ENCODE measurements at places on chromosomes 16 and 17. TPM values are rescaled to one million over a fixed set of nuclear protein-coding genes. Genes with fewer than 3 reads are reported as not detected.

PPM1D gene
- total RNA-seq: 17.3 TPM

ADGRG3 gene
- total RNA-seq: 1.6 TPM

NEUROD2 gene
- total RNA-seq: not detected

AXIN2 gene
- total RNA-seq: 42.3 TPM

THUMPD1 gene
- total RNA-seq: 65.4 TPM

KRTAP1-5 gene
- total RNA-seq: not detected

CES5A gene
- not detected for total RNA-seq

TBC1D3C gene
- total RNA-seq: not detected

CLDN6 gene
- total RNA-seq: not detected

TMEM132E gene
- not detected for total RNA-seq

GRCh38 chr17:74744714-74745547 is 3.5 kb upstream of the NHERF1 start:
- ATAC-seq: peak; percentile 35

DNA sequence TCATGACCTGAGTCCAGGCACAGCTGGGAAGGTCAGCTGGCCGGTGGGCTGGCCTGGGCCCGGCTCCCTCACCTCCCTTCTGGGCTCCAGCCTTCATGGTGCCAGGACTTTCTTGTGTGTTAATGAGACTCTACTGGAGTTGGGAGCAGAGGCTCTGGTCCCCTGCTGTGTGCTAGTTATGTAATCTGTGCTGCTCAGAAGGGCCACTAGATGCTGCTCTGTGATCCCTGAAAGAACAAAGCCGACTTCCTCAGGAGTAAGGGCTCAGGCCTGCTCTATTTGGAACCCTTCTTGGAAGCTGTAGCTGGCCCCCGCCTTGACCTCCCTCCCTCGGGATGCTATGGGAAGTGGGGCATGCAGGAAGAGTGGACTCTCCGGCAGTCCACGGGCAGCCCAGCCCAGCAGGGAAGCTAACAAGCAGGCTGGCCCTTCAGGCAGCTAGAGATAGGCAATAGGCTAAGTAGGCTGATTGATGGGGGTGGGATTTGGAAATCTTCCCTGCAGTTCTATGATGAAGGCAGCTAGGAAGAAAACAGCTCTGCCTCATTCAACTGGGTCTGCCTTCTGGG is 3.3 kb upstream of the CDK5R1 start:
- peak; percentile 36 for ATAC-seq

GRCh38 chr16:81431554-81432353 is 12.9 kb upstream of the CMIP start:
- peak; percentile 89 for ATAC-seq

GRCh38 chr17:83177611-83178532 is 98.5 kb downstream of the METRNL start:
- no peak for ATAC-seq

DNA sequence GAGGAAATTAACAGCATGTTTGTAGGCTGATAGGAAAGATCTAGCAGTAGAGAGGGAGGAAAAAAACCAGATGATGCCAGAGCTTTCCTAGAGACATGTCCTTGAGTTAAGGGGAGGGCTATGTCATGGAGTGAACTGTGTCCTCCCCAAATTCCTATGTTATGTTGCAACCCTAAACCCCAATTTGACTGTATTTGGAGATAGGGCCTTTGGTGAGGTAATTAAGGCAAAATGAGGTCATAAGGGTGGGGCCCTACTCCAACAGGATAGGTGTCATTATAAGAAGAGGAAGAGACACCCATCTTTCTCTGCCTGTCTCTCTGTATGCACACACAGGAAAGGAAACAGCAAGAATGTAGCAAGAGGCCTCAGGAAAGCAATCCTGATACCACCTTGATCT is 195.3 kb upstream of the AXIN2 start:
- ATAC-seq: no peak

- peak; percentile 60 for ATAC-seq
Observed at GRCh38 chr17:68205808-68206720, 41.8 kb upstream of the AMZ2 start.

GRCh38 chr17:40915199-40915661 is 22.2 kb downstream of the KRT23 start:
- no peak for ATAC-seq

GRCh38 chr16:83599789-83600462 is 207.9 kb upstream of the HSBP1 start:
- no peak for ATAC-seq

GRCh38 chr17:61208301-61209105 is 191.1 kb upstream of the TBX2 start:
- ATAC-seq: peak; percentile 19

GRCh38 chr16:13427943-13428342 is 492.0 kb upstream of the ERCC4 start:
- no peak for ATAC-seq

DNA sequence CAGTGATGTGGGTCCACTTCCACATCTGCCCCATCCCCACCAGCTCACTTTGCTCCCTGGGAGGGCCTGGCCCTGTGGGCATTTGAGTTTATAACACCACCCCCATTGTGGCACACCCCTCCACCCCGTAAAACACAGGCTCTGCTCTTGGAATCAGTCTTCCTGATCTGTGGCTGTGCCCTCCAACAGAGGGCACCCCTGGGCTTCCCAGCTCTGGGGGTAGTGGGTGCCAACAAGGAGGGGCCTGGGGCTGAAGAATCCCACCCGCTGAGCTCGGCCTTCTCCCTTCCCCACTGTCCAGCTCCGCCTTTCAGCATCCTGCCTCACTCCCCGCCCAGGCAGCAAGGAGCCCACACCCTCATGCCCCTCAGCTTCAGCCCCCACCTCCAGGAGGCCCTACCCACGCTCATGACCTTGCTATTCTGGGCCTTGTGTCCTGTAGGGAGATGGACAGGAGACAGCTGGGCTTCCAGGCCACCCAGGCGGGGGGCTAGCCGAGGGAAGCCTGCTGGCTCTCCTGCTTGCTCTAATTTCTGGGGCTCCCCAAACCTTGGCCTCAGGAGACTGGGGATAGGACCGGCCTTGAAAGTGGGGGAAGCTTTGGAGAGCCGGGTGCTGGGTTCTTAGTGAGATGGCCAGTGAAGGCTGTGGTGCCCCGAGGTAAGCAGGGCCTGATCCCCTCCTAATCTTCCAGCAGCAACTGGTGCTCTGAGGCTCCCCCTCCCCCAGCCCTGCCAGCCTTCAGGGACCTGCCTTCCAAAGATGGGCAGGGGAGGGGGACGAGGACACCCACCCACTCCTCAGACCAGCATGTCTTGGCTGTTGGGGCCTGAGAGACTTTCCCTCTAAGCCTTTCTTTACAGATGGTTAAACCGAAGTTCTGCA is 2.9 kb upstream of the ATP2A1 start:
- no peak for ATAC-seq

- no peak for ATAC-seq
Observed at GRCh38 chr16:81523387-81524115, 78.9 kb downstream of the CMIP start.

DNA sequence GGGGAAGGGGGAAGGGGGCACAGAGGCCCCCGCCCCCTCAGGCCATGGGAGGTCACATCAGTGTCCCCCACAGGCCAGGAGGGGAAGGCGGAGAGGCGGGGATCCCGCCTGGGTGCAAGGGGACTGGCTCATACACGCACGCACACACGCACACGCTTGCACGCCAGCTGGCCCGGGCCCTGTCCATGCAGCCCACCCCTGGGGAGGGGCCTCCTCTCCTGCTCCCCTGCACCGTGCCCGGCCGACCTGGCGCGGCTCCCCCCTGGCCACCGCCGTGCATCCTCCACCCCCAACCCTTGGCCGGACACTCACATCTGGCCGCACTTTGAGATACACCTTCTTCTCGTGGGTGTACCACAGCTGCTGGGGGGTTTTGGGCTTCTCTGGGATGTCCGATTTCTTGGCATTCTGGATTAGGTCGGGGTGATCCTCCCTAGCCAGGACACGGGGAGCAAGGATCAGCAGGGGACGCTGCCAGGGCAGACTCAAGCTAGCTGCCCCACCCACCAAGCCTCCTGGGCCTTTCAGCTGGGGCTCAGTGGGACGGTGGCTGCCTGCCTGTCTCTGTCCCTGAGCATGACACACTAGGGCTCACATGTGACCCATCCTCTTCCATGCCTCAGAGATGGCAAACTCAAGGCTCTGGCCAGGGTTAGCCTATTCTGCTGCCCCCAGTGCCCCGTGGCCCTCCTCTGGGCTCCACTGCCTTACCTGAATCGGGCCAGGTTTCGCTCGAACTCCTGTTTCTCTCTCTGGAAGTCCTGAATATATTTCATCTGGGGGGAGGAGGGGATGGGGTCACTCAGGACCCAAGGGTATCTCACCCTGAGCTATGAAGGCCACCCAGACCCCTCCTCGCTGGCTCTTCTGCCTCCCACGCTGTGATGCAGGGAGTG is 6.7 kb downstream of the UBTF start:
- no peak for ATAC-seq

DNA sequence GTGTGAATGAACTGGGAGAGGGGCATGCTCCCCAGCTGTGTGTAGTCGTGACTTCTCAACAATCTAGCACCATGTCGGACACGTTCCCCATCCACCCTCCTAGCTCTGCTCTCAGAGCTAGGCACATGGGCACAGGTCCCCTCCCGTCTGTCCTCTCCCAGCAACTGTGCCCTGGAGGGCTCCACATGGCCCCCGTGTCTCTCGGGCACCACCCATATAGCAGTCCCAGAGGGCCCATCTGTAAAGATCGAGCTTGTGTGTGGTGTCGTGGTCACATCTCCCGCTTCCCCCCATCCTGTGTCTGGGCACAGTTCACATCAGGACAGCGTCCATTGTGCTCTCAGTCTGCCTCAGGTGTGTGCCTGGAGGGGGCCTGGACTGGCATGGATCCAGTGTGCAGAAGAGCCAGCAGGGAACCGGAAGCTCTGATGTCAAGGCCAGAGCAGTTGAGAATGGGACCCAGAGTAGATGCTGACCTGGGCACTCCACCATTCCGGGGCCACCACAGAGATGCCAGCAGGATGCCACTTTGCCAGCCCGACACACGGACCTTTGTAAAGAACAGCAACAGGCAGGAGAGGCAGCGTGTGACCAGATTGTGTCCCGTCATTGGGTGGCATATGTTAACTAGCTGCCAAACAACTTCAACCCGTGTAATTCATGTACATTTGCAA is 55.7 kb downstream of the MARF1 start:
- no peak for ATAC-seq

- no peak for ATAC-seq
Observed at GRCh38 chr17:44487170-44487569, 16.0 kb downstream of the GPATCH8 start.

GRCh38 chr17:3005696-3006095 is 57.7 kb downstream of the OR1D5 start:
- ATAC-seq: no peak

DNA sequence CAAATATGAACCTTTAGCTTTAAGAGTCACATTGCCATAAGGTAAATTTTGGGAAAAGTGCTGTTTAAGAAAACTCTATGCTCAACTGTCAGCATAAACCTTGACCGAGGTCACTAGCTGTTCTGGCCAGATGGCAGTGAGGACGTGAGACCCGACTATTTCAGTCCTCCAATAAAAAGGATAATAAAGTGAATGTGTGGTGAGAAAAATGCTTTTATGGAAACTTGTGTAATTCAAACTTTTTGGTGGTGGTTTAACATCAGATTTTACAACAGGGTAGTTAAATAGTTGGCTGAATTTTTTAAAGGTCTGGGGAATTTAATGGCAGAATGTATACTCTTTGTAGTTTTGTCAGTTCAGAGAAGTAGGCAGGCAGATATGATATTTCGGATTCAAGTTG is 391.1 kb downstream of the PMP22 start:
- ATAC-seq: no peak

DNA sequence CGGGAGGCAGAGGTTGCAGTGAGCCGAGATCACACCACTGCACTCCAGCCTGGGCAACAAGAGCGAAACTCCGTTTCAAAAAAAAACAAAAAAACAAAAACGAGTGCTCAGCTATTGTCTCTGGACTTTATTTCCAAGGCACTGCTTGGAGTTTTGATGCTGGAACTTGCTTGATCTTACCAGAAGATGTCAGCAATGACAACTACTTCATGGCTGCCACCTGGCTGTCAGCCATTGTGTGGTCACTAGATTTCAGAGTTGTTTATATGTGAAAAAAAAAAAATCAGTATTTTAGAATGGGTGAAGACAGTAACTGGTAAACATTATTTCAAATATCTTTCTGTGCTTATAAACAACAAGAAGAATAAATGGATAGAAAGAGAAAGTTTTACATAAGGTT is 26.3 kb upstream of the OR4D1 start:
- ATAC-seq: no peak

DNA sequence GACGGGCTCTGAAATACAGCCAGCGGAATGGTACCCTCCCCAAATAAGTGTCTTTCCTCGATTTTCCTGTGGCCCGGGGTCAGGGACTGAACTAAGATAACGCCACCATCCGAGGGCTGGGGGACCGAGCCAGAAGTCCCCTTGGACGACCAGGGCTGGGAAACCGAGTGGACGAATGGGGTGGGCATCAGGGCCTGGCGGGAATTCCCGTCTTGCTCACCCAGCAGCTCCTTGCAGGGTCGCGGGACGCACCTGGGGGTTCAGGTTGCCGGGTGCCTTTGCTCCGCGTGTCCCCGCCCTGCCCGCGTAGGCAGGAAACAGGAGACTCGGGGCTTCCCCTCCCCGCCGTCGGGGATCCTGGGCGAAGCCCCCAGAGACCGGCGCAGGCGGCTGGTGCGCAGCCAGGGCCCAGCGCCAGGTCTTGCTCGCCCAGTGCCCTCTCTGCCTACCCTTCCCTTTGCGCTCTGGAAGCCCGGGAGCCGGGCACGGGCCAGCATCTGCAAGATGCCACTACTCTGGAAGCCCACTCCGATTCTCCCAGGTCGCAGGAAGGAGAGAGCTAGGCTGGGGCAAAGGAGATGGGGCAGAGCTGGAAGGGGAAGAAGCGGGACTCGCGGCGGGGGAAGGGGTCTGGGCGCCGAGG is 665 bp upstream of the GRIN2C start:
- ATAC-seq: no peak

DNA sequence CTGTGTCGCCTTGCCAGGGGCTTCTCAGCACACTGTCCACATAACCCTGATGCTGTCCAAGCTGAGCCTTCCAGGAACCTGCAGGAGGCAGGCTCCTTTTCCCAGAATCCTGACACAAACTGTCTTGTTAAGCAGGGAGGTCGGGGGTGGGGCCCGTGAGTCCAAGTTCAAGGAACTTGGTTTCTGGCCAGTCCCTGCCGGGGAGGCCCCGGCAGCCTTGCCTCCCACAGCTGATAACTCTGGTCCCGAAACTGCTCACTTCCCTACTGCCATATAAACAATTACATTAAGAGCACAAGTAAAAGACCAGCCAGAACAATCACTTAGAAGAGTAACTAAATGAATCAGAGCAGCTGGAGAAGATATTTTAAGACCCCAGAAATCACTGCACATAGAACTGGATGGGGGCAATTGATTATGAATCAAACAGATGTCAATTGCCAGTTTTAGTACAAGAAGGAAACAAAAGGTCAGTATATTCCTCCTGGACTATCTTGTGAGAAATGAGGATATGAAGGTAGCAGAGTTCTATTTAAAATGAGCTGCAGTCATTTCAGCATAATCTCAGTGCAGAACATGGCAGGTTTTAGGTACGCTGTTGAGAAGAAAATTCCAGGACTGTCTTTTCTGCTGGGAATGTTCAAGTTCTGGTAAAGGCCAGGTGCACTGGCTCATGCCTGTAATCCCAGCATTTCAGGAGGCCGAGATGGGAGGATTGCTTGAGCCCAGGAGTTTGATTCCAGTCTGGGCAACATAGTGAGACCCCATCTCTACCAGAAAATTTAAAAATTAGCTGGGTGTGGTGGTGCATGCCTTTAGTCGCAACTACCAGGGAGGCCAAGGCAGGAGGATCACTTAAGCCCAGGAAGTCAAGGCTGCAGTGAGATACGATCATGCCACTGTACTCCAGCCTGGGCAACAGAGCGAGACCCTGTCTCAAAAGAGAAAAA is 169.8 kb downstream of the PITPNC1 start:
- ATAC-seq: peak; percentile 66

GRCh38 chr17:17401271-17401781 is 75.5 kb upstream of the MED9 start:
- no peak for ATAC-seq

- ATAC-seq: no peak
Observed at GRCh38 chr17:62757500-62757951, 50.6 kb downstream of the MARCHF10 start.
